ENCODE measurements at places on chromosomes 3 and 15.
A peak's percentile ranks its signal among the peaks of the same experiment; 100 is the strongest.

GRCh38 chr15:71591057-71591456 lies 219.3 kb upstream of the NR2E3 start:
- DNase-seq: no peak

GRCh38 chr15:66620341-66620740 lies 54.5 kb upstream of the LCTL start:
- DNase-seq: no peak

GRCh38 chr15:84944311-84944710 lies 37.3 kb upstream of the PDE8A start:
- no peak for DNase-seq

GRCh38 chr3:102189956-102190723 lies 244.7 kb upstream of the ZPLD1 start:
- no peak for DNase-seq

DNA sequence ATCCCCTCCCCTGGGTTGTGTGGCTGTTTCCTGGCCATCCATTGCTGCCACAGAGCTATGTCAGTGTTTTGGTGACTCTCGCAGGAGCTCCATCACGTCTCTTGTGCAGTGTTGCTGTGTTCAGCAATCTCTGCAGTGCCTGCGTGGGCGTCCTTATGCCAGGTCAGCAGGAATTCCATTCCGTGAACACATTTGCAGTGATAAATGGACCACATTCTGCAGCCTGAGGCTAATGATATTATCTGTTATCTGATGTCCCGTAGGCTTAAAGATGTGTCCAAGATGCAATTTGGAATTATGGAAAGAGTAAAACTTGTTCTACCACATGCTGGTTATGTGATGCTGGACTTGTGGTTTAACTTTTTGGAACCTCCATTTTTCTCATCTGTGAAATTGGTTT lies 25.5 kb upstream of the COL6A6 start:
- DNase-seq: no peak

DNA sequence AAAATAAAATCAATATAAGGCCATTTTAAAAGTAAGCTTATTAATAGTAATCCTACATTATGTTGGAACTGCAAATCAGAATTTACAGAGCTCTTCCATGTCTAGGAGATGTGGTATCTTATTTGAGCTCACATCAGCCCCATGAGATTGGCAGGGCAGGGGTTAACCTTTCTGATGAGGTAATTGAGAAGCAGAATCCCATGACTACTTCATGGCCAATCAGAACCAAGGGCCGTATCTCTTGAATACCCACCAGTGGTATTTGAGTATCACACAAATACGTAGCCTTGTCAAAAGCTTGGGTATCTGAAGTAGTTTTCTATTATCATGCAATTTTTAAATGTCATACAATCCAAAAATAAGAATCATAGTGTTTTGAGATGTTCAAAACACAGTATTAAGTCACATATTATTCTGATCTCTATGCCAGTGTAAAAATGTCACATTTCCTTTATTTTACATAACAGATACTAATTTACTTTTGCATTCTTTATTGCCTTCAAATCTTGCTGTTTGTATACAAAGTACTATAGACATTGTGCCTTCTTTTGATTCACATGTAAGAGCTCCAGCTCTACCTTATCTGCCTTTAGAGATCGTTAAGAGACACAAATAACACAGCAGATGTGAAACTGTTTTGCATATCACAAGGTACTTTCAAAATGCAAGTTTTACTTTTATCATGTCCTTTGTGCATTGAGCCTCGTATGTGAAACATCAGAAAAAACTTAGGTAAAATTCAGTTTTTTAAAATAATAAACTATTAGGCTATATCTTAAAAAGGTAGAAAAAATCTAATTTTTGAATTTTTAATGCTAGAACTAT lies 251.7 kb upstream of the GOLGA6L4 start:
- no peak for DNase-seq

DNA sequence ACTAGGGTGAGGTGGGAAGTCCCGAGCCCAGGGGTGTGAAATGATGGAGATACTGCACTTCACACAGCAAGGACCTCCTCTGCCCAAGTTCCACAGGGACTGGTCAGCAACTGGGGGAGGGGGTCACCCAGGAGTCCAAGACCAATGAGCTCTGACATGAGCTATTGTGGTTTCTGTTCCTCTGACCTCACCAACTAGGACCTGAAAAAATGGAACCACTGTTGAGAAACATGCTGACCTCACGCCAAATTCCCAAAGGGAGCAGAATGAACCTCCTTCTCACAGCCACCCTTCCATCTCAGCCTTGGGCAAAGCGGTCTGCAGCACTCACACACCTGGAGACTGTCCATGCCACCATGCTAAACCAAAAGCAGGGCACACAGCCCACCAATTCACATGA lies 69.3 kb downstream of the LRIG1 start:
- DNase-seq: no peak

DNA sequence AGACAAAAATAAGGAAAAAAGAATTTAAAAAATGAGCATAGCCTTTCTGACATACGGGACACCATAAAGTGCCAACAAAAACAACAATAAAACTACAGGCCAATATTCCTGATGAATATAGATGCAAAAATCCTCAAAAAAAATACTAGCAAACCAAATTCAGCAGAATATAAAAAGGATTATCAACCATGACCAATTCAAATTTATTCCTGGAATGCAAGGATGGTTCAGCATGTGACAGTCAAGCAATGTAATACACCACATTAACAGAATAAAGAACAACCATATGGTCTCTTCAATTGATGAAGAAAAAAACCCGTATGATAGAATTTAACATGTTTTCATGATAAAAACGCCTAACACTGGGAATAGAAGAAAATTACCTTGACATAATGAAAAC lies 341.7 kb downstream of the PYDC2 start:
- DNase-seq: no peak

DNA sequence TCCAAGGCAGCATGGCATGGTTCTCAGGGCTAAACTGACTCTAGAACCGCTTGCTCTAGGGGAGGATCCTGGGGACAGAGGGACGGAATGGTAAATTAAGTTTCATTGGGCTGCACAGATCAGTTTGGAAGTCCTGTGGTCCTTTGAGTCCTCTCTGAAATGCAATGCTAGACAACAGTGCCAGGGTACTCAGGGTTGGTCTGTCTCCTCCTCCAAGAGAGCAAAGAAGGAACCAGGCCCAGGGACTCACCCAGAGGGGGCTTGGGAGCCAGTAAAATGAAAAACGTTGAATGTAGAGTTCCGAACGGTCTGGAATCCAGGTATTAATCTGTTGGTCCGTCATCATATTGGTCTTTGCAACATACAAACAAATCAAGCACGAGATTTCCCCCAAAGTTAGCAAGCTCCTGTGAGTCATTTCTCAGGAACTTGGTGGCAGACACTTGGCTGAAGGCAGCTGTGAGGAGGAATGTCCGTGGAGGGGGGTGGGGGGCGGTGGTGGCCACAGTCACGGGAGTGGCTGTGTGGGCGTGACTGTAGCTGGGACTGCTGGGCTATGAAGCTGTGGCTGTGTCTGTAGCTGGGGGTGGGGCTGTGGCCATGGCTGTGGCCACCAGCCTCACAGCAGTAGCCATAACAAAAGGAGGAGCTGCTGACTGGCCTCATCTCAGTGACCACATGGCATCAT lies 361.0 kb downstream of the SHQ1 start:
- DNase-seq: peak; percentile 69

- no peak for DNase-seq
Measured at GRCh38 chr3:197023998-197024651, 5.5 kb downstream of the MELTF start.

- DNase-seq: no peak
Measured at GRCh38 chr3:18891641-18892040, 256.7 kb upstream of the KCNH8 start.

DNA sequence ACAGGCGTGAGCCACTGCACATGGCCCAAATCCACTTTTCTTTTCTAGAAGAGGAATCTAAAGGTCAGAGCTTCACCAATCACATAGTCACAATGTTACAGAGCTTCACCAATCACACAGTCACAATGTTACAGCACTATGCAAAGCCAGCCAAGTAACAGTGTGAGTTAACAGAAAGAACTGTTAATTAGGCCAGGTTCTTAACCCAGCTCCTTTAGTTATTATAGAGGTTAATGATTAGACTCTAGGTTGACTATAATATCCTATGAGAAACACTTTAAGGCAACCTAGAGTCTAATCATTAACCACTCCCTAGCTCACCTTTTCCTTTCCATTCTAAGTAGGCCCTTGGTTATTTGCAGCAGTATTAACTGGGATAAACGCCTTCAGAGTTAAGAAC lies 54.0 kb downstream of the TASOR start:
- no peak for DNase-seq

DNA sequence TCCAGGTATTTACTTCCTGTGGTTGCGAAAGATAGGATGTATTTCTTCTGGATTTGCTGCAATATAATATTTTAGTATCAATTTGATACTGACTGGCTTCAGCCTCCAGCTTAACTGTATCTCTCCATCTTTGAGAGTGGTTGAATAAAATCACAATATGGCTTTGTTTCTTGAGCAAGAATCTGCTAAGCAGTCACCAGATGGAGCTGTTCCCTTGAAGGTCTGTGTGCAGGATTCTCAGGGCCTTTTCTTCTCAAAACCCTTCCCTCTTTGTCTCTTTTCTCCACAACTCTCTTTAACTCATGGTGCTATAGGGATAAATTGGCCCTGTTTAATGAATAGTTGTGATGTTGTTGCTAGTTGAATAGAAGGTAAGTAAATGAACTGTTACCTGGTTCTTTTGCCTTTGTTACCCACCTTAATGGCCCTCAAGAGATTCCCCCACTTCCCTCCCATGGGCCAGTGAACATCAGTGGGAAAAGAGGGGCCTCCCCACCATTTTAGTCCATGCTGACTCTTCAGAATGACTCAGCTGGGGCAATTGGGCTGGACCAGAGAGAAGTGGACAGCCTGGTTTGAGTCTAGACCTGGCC lies 34.8 kb upstream of the RAB6B start:
- no peak for DNase-seq

- DNase-seq: no peak
Measured at GRCh38 chr3:119492810-119493209, 5.5 kb upstream of the TIMMDC1 start.

- DNase-seq: no peak
Measured at GRCh38 chr15:31080591-31081014, 20.9 kb downstream of the TRPM1 start.

DNA sequence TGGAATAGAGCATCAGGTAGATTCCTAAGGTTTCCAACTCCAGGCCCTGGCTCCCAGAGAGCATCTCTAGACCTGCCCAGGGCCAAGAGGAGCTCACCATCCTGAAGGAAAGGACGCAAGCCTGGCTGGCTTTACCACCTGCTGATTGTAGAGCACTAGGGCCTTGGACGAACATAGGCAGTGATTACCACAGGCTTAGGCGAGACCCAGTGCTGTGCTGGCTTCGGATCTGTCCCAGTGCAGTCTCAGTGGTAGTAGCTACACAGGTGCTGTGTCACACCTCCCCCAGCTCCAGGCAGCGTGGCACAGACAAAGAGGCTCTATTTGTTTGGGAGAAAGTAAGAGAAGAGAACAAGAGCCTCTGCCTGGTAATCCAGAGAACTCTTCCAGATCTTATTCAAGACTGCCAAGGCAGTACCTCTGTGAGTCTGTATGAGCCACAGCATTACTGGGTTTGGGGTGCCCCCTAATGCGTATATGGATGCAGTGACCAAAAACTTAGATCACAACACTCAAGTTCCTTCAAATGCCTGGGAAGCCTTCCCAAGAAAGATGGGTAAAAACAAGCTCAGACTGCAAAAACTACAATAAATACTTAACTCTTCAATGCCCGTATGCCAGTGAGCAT lies 25.4 kb downstream of the ISG20 start:
- DNase-seq: peak; percentile 33

GRCh38 chr3:131561511-131561910 lies 58.7 kb upstream of the MRPL3 start:
- DNase-seq: no peak

DNA sequence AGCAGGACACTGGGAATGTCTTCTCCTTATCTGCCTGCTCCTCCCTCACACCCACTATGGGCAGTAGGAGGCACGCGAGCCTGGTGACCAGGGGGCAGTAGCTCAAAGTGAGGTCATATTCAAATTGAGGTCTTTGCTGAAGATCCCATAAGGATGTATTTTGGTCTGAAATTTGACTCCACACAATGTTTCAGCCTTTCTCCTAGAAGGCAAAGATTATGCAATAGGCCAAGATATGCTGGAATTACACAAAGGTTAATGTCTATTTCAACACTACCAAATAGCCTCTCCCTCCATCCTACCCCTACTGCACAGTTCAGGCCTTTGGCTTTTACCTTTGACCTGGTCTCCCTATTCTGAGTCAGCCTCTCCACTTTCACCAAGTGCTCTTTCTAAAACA lies 203.0 kb downstream of the TIGIT start:
- DNase-seq: no peak

GRCh38 chr3:73365756-73366397 lies 258.9 kb downstream of the PDZRN3 start:
- no peak for DNase-seq

DNA sequence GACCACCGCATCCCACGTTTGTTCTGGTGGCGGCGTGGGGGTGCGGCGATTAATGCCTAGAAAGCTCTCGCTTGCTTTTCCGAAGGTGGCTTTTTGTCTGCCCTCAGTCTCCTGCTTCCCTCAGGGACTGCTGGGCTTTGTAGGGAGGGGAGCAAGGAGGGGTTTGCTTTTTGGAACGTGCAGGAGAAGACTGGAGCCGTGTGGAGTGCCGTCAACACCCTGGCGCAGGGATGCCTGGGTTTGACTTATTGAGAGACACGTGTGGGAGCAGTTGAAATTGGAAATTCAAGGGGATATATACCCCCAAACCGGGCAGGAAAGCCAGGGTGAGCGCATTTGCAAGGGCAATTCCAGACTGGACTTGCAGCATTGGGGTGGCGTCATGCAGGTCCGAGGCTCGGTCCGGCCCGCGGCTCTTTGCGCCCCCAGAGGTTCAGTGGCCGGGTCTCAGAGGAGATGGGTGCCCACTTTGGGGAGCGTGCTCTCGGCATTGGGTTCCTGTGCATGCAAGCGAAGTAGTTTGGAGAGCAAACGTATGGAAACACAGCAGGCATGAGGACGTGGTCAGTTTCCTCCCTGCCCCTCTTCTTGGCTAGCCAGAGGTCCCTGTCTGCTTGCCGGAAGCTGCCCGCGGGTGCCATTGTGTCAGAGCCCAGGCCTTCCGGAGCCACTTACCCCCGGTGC lies 2.1 kb downstream of the EPHB1 start:
- DNase-seq: no peak

- DNase-seq: no peak
Measured at GRCh38 chr3:9040996-9041395, 77.7 kb upstream of the RAD18 start.

- no peak for DNase-seq
Measured at GRCh38 chr15:55802600-55803376, 59.8 kb upstream of the PRTG start.

GRCh38 chr3:101941318-101942040 lies 92.2 kb downstream of the NFKBIZ start:
- DNase-seq: no peak
